ENCODE measurements at places on chromosomes 2 and 18.

GRCh38 chr2:161421686-161422085, 5.6 kb downstream of the TBR1 start:
- DNase-seq, result no peak

DNA sequence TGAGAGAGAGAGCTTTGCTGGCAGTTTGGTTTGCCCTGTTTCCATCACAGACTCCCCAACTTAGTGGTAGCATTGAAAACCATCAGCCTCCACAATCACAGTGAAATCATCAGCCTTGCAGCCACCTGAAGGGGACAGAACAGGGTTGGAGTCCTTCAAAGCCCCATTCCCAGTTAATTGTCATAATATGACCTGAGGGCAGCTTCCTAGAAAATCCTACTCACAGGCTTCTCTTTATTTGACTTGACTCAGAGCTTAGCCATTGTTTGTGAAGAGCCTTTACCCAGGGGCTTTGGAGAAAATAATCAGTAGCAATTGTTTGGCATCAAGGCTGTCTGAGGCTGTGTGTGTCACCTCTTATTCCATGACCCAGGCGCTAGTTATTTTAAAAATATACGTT, 308.7 kb downstream of the CBLN2 start:
- DNase-seq, result no peak

DNA sequence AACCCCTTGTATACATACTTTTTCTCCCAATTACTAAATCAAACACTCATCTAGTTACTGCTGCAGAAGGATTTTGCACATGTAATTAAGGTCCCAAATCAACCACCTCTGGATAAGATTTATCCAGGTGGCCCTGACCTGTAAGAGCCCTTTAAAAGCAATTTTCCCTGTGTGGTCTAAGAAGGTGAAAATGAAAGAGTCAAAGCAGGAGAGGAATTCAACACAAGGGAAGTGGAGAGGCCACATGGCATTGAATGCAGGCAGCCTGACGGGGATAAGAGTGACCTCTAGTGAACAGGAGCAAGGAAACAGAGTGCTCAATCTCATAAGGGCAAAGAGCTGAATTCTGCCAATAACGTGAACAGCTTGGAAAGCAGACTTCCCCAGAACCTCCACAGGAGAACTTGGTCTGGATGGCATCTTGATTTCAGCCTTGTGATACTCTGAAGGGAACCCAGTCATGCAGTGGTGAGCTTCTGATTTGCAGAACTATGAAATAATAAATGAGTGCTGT, 27.2 kb downstream of the PPP3R1 start:
- no peak for DNase-seq

GRCh38 chr2:70827388-70827787, 7.0 kb upstream of the CLEC4F start:
- no peak for DNase-seq

DNA sequence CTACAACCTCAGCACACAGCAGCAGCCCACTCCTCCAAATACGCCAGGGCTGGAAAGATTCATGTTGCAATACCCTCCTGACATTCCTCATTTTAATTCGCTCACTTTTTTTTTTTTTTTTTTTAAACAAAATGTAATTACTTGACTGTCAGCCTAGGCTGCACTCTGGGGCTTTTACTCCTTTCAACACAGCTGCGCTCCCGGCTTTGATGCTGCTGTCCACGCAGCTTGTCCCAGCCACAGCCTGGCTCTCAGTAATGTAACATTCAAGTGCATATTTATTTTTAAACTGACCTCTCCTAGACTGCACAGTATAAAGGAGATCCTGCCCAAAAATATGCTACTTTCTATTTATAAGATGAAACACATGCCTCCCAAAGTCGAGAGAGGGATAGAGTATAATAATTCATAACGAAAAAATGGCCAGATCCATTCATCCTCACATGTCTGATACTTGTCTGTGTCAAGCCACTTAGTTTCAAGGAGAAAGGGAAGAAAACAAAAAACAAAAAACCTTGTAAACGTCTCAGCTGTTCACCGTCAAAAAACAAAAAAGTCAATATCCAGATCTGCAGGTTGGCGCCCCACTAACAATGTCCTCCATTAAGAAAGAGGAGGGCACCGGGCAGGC, 949 bp downstream of the CDC42EP3 start:
- DNase-seq, result no peak

- no peak for DNase-seq
Observed at GRCh38 chr2:118667964-118668363, 179.5 kb downstream of the EN1 start.

DNA sequence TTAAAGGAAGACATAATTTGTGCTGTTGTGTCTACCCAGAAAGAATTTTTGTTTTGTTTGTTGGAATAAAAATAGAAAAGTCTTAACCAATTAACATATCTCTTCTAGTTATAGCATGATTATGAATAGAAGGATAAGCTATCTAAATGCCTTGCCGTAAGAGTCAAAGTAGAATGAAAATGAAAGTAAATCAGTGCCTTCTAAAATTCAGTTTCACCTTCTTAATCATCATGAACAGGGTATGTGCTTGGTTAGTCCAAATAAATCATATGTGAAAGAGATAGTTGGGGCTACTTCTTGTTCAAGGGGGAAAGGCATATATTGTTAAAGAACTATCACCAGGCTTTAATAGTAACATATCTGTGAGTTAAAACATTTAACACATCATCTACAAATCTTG, 91.5 kb downstream of the GULP1 start:
- no peak for DNase-seq

DNA sequence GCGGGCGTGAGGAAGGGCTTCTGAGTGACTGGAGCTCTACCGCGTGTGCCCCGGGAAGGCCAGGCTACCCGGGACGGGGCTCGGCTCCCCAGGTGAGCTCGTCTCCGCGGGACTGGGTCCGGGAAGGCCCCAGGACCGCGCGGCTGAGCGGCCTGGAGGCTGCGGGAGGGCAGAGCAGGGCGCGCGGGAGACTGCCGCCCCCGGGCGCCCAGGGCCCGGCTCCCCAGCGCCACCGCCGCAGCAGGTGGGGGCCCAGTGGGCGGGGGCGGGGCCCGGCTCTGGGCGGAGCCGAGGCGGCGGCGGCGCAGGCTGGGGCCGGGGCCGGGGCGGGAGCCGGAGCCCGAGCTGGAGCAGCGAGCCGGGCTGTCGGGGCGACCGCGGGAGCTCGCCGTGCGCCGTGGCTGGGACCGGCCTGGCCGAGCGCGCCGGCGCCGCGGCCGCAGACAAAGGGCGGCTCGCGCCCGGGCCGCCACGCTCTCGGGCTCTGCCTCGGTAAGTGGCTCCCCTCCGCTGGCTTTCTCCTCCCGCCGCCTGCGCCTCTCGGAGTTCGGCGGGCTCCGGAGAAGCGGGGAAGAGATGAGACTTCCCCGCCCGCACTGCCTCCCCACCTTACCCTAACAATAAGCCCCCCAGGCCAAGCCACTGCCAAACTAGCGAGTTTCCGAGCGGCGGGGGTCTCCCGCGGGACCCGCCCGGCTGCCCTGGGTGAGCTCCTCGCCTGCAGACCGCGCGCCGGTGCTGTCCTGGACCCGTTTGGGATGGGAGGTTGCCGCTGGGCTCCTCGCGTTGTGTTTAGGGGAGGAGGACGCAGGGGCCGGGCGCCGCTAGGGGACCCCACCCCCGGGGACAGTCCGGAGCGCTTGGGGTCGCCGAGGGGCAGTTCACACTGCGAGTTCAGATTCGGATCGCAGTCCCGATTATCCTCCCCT, at the start of gene MAPK4:
Gene MAPK4 (plus strand): TSS at position 336 of the 929 bp plus-strand sequence. CDS start 103,872 bp downstream, outside the sequence.
- no peak for DNase-seq

GRCh38 chr2:200454927-200455801, 54.7 kb downstream of the KCTD18 start:
- no peak for DNase-seq

GRCh38 chr2:192216336-192216735, 21.6 kb upstream of the TMEFF2 start:
- DNase-seq, result no peak

DNA sequence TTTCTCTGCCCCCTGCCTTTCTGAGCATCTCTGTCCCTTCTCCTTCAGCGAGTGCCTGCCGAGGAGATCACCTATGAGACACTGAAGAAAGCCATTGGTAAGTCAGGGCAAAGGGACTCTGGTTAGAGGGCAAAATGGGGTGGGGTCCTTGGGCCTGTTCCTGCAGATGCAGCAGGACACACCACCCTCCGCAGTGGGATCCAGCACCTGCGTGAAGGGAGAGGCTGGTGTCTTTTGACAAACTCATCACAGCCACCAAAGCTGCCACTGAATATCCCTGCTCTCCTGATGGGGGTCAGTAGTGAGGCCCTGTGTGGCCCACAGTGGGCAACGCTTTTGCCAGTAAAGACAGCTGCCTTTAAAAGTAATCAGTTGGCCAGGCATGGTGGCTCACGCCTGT, 18.7 kb downstream of the POMC start:
- DNase-seq, result no peak

GRCh38 chr18:61896757-61897156, 4.0 kb upstream of the RNF152 start:
- no peak for DNase-seq

DNA sequence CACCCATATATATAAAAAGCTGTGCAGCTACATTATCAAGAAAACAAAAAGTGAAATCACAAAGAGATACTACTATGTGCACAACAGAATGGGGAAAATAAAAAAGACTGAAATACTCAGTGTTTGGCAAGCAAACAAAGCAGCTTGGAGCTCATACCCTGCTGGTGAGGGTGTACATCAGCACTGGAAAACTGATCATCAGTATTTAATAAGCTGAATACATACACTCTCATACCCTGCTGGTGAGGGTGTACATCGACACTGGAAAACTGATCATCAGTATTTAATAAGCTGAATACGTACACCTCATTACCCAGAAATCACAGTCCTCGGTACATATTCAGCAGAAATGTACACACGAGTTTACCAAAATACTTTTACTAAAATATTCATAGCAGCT, 220.8 kb downstream of the SPP2 start:
- no peak for DNase-seq

- DNase-seq, result no peak
Observed at GRCh38 chr2:28381225-28382180, 11.2 kb upstream of the FOSL2 start.

GRCh38 chr2:160869411-160869810, 290.8 kb upstream of the TANK start:
- DNase-seq, result no peak

GRCh38 chr2:68943581-68944568, 8.8 kb downstream of the GKN2 start:
- DNase-seq, result peak; percentile 53
